IMR-90 (cell line): ENCODE measurements at places on chromosomes 6 and 20. TPM values are rescaled to one million over a fixed set of nuclear protein-coding genes. Genes with fewer than 3 reads are reported as not detected.
A peak's percentile ranks its signal among the peaks of the same experiment; 100 is the strongest.

DNA sequence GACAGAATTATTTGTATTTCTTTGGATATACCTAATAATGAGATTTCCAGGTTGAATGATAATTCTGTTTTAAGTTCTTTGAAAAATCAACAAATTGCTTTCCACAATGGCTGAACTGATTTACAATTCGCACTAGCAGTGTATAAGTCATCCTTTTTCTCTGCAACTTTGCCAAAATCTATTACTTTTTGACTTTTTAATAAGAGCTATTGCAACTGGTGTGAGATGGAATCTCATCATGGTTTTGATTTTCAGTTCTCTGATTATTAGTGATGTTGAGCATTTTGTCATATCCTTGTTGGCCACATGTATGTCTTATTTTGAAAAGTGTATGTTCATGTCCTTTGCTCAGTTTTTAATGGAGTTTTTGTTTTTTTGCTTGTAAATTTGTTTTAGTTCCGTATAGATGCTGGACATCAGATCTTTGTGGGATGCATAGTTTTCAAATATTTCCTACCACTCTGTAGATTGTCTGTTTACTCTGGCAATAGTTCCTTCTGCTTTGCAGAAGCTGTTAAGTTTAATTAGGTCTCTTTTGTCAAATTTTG lies 409.8 kb upstream of the CITED2 start:
- no peaks in the 10 kb centered on the region for H3K4me1 ChIP-seq
- DNase-seq = peak; percentile 6
- H3K4me3 ChIP-seq = no peak overlapping the region
- no peaks in the 10 kb centered on the region for H3K27me3 ChIP-seq
- H3K27ac ChIP-seq = no peak overlapping the region
- no peaks in the 10 kb centered on the region for H3K36me3 ChIP-seq

- no peaks in the 10 kb centered on the region; the same call in none of the 2 replicates for H3K27me3 ChIP-seq
- no peak for DNase-seq
- no peak overlapping the region for H3K4me3 ChIP-seq
- no peaks in the 10 kb centered on the region for H3K36me3 ChIP-seq
- no peaks in the 10 kb centered on the region for H3K4me1 ChIP-seq
These were observed 18.4 kb downstream of the LHFPL5 start for GRCh38 chr6:35823601-35824000.

DNA sequence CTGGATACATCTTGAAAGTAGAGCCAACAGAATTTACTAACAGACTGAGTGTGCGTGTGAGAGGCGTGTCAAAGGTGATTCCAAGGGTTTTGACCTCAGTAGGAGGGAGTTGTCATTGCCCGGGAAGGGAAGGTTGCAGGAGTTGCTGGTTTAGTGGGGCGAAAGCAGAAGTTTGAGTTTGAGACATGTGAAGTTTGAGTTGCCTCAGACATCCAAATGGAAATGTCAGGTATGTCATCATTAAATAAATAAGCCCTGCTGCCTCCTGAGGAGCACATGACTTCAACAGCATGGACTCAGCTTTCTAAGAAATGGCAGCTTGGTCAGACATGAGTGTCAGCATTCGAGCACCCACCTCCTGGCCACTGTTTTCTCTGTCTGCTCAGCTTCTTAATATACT lies 26.6 kb upstream of the TGM2 start:
- H3K4me3 ChIP-seq = no peak overlapping the region
- H3K27ac ChIP-seq = no peak overlapping the region
- DNase-seq = peak; percentile 54
- no peaks in the 10 kb centered on the region for H3K27me3 ChIP-seq

The ISM1 gene
- total RNA-seq = not detected in 2 replicates

GRCh38 chr20:31717478-31718201 lies 5.0 kb downstream of the BCL2L1 start:
- H3K27ac ChIP-seq = no peak overlapping the region
- no peak for DNase-seq

DNA sequence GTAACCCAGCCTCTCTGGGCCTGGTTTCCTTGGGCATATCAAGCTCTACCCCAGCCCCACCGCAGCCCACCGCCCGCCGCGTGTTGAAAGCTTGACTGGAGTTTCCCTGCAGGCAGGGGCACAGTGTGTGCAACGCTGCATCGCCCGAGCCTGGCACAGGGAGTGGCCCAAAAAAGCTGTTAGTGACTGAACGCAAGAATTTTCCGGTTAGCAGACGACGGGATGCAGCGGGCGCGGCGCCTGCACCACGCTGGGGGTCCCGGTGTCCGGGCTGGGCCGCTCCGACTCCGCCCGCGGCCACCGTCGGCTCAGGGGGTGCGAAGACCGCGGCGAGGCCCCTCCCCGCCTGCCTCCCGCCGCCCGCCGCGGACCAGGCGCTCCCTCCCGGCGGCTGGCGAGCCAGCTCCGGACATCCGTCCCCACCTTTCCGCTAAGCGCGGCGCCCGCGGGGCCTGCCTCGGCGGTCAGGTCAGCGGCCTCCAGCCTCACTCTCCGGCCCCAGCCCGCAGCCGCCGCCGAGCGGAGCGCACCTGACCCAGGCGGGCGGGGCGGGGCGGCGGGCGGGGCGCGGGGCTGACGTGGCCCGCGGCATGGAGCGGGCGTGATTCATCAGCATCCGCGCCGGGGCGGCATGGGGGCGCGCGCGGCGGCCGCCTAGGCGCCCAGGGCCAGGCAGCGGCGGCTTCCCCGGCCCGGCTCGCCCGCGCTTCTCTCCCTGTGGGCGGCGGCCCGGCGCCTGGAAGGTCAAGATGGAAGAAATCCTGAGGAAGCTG lies at the start of gene ARFGEF3:
ARFGEF3 (plus strand) TSS at position 602 of the 773 bp plus-strand sequence; CDS start at position 750, 148 bp downstream.
- peak; percentile 1 for DNase-seq
- peaks cover 2% of the 10 kb centered on the region for H3K4me1 ChIP-seq
- peak within 1 kb of the TSS; percentile 60 for H3K4me3 ChIP-seq

DNA sequence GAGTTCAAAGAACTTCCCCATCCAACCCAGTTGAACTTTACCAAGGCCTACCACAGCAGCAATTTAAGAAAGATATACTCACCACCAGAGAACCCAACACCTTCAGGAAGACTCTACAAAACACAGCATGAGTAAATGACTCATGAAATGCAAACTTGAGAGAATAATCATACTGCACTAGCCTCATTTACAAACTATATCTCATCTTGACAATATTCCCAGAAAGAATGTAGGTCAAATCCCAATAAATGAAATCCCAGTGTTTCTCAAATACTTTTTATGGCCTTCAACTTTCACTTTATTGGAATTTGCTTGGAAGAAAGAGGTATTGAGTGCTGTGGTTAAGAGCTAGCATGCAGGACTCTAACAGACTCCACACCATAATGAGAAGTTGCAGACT lies 60.0 kb downstream of the FYN start:
- no peak overlapping the region for H3K27ac ChIP-seq

- H3K27ac ChIP-seq = no peak overlapping the region
These were observed 195.7 kb upstream of the MAN1A1 start for GRCh38 chr6:119545245-119545644.
